ENCODE measurements at places on chromosomes 7 and 10.
A peak's percentile ranks its signal among the peaks of the same experiment; 100 is the strongest.

DNA sequence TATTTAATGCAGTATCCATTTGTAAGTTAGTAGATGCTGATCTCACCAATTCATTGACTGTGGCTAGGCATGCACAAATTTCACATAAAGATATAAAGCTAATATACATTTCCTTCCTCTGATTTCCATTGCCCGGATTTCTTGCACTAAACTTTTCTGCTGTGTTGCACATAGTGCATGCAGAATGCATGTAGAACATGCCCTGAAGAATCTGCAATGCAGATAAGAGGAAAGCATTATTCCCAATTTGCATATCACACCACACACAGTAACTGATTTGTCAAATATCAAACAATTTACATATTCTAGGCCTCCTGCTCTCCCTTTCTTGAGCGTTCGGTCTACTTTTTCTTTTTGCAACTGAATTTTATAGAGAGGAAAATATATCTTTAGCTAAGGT, 124.2 kb downstream of the LRRTM3 start:
- DNase-seq, result no peak

DNA sequence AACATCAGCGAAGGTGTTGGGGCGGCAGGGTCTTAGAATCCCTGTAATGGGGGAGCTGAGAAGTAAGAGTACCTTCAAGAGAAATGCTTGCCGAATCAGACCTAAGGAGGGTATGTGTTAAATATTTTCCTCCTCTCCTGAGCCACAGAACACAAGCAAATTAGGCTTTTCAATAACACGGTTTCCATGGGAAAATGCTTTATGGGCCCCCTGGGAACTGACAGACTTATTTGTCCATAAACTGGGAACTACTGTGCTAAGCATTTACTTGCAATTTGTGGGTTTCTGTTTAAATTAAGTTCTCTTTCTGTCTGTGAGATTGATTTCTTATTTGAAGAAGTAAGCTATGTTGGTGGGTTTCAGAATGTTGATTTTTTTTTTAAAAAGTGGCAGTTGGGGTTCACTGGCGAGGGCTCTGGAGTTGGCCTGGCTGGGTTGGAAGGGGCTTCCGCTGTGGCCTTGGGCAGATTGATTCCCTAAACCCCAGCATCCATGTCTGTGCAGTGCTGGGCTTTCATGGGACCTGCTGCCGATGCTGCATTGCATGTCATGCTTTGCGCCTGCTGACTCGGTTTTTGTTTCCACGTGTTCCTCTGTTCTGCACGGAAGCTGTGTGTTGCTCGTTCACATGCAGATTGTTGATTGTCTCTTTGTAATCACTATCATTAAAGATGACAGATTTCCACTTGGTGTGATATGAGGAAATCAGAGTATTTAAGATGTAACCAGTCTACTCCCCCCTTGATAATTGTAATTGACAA, 7.2 kb downstream of the RBM17 start:
- no peak for DNase-seq

DNA sequence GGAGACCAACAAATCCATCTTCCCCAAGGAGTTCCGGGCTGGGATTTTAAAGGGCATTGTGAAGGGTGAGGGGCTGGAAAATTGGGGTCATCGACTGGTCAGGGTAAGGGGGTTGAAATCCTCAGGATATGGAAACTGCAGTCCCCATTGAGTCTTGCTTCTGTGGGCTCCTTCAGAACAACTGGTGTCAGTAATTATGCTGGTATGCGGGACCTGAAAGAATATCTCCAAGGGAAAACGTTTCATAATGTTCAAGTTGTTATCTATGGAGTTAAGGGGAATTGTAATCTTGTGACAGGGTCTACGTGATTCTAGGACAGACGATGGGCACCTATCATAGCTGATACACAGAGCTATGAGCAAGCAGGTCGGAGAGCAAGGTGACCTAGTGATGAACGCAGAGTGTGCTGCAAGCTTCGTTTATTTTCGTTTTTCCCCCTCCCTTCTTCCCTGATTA, 494 bp upstream of the RHBDD2 start:
- DNase-seq, result no peak

DNA sequence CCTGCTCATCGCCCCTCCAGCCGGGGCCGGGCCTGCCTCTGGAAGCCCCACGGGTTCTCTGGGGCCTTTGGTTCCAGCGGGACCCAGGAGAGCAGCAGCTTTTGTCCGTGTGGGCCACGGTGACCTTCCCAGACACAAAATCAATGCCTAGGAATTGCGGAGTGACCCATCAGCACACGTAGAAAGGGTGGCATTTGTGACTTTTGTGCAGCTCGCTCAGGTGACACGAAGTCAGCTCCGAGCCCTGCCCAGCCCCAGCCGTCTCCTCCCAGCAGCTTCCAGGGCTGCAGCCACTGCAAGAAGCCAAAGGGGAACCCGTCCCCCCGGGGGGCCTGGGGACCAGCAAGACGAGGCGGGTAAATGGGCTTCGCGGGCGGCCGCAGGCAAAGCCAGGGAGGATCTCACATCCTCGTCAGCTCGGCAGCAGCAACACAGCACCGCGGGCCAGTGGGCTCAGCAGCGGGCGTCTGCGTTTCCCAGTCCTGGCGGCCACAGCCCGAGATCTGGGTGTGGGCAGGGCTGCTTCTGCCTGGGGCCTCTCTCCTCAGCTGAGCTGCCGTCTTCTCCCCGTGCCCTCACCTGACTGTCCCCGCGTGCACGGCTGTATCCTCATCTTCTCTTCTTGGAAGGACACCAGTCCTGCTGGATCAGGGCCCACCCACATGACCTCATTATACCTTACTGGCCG, 88.5 kb downstream of the PAXIP1 start:
- DNase-seq, result no peak

DNA sequence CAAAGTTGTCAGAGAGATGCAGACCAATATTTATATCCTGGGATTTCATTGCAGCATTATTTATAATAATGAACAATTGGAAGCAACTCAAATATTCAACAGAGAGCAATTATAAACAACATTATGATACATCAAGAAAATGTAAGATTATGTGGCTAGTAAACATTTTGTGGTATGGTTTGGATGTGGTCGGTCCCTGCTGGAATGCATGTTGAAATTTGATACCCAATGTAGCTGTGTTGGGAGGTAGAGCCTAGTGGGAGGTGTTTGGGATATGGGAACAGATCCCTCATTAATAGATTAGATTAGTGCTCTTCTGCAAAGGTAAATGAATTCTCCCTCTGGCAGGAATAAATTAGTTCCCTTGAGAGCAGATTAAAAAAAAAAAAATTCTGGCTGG, 350.9 kb downstream of the ANKRD30A start:
- no peak for DNase-seq

DNA sequence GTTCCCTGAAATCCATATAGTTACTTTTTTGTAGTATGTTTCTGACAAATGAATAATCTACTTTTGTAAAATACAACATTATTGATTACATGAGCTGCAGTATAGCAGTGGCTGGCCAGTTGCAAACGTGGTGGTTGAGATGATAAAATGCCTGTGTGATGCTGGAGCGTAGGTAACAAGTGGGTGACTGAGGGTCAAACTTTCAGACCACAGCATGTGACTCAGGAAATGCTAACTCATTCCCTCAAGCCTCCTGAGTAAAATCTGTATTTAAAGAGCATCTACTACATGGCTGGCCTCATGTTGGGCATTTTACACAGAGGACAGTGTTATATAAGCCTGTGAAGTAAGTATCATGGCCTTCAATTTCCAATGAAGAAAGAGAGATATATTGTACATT, 585.2 kb downstream of the GRID1 start:
- DNase-seq, result no peak

DNA sequence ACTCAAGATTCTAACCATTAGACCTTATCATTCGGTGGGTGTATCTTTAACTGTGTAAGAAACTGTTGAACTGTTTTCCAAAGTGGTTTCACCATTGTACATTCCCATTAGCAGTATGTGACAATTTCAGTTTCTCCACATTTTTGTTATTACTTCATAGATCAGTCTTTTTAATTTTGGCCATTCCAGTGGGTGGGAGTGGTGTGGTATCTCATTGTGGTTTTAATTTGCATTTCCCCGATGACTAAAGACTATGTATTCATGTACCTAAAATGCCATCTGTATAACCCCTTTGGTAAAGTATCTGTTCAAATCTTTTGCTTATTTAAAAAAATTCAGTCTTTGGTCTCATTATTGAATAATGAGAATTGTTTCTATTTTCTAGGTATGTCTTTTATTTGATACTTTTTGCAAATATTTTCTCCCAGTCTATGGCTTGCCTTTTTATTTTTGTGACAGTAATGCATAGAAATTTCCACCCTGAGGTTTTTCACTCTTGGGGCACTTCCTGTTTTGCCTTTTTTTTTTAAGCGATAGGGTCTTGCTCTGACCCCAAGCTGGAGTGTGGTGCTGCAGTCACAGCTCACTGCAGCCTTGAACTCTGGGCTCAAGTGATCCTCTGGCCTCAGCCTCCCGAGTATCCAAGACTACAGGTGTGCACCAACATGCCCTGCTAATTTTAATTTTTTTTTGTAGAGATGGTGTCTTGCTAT, 141.1 kb upstream of the ITGB1 start:
- no peak for DNase-seq

DNA sequence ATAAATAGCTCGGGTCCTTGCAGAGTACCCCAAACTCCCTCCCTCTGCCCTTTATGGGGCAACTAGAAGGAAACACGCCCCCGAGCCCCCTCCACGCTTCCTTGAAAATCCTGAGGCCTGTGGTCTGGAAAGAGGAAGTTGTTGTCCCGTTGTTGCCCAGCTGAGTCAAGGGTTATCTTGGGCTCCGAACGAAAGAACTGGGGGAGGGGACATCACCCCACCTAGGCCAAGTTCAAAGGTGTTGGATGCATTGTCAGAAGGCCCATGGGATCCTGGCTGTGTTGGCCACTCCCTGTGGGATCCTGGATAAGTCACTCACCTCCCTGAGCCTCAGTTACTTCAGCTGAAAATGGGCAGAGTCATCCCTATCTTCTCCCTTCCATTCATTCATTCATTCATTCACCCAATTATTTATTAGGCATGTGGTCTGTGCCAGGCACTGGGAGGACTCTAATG, at the start of gene CCL24:
Gene CCL24, minus strand, starts transcription at position 26 of the 456 bp plus-strand sequence. CDS start 91 bp downstream, outside the sequence.
- no peak for DNase-seq

DNA sequence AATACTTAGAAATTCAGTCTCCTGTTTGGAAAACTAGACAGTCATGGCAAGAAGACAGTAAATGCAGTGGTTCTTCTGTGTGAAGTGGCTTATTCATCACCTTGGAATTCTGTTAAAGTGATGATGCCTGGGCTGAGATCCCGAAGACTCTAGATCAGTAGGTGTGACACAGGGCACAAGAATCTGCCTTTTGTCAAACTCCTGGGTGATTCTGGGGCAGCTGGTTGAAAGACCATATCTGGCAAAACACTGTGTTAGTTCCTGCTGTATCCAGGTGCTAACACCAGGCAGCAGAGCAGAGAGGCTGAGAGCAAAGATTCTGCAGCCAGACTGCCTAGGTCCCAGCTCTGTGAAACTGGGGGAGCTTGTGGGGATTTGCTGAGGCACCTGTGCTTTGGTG, 26.5 kb downstream of the MRC1 start:
- no peak for DNase-seq

- DNase-seq, result no peak
Measured at GRCh38 chr10:58440484-58440883, 55.3 kb downstream of the TFAM start.

DNA sequence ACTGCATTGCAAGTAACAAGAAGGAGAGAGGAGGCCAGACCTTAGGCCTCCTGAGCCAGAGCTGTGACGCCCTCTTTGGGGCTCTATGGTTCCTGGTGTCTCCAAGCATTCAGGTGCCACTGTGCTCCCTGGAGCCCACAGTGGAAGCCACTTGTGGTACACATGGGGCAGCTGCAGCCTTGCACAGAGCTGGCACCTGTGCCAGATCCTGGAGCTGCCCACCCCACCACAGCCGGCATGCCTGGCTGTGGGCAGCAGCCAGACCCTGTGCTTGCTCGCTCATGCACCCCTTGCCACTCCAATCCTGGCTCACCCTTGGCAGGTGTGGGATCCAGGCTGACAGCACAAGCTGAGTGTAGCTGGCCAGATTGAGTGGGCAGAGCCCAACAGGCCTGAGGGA, 173.8 kb upstream of the SMIM30 start:
- DNase-seq, result no peak

- no peak for DNase-seq
Measured at GRCh38 chr7:131899271-131900030, 343.0 kb upstream of the PODXL start.

DNA sequence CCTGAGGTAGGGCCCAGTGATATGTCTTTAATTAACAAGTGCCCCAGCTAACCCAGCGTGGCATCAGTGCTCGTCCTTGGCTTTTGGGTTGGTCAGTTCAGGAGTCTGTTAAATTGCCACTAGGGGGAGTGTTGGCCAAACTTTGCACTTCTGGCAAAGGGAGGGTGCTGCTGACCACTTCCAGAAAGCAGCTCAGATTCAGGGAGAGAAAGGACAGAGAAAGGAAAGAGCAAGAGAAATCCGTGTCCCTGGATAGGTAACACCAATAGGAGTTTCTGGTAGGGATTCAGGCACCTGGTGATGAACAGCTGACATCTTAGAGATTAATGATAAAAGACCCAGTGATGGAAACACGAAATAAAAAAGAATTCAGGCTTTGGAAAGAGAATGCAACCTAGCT, 243.1 kb upstream of the AOAH start:
- DNase-seq, result peak; percentile 91

GRCh38 chr10:6048281-6049030, 13.7 kb downstream of the IL2RA start:
- no peak for DNase-seq

DNA sequence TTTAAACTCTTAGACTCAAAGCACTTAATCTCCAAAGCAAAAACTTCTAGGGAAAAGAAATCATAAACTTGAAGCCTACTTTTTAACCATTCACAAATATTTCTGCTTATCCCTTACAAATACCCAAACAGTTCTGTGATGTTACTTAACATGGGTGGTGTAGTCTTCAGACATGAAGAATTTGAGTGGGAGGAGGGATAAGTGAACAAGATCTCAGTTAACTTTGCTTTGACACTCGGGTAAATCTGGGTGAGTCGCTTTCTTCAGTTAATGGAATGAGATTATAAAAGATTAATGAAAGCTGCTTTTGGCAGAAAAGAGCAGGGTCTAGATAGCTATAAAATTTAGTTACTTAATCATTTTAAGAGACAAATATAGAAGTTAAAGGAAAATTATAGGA, 47.5 kb downstream of the RNF133 start:
- DNase-seq, result no peak

GRCh38 chr7:133748443-133749407, 378.4 kb upstream of the LRGUK start:
- DNase-seq, result no peak

DNA sequence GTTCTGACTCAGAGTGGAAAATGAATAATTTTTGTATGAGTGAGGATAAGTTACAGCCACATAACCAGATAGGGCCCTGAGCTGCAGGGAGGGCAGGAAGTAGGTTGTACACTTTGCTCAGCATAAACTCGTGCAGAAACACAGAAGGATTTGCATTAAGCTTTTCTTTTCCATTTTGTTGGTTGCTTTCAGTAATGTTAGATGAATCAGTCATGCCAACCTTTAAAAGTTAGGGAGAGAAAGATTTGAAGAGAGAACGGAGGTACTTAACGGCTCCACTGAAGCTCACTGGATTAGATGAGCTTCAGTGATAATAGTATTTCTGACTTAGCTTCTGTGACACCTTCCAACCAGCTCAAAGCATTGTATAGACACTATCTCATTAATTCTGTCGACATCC, 348.1 kb downstream of the GATA3 start:
- DNase-seq, result no peak

Data from cerebellar nuclear complex (tissue), 1 donor.